GM06990 (cell line): ENCODE measurements at places on chromosomes 4 and X.

DNA sequence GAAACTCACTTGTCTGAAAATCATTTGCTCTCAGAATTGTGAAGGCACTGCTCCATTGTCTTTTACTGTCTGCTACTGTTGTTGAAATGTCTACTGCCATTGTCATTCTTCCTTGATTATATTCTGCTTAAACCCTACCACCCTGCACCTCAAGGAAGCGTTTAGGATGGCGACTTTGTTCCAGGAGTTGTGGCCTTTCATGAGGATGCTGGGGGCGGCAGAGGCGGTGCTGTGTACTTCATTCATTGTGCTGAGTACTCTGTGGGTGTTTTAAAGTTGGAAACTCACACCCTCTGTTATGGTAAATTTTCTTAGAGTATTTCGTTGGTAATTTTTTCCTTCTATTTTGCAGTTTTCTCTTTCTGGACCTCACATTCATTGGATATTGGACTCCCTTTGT is 258.9 kb downstream of the TENM3 start:
- DNase-seq: no peak

DNA sequence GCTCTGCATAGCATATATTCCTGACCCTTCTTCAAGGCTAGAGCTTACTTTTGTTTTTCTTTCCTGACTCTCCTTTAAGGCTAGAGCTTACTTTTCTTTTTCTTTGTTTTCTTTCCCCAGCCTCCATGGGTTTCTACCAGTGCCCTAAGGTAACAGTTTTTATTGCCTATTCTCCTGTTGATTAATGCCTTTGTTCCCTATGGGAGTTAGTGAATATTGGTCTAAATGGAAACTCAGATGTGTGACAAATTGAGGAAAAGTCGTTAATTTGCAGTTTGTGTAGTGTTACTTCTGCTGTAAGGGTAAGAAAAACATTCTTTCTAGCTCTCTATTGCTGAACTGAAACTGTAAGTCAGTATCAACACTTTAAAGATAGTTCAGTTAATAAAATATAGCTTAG is 358.7 kb downstream of the IL15 start:
- no peak for DNase-seq

DNA sequence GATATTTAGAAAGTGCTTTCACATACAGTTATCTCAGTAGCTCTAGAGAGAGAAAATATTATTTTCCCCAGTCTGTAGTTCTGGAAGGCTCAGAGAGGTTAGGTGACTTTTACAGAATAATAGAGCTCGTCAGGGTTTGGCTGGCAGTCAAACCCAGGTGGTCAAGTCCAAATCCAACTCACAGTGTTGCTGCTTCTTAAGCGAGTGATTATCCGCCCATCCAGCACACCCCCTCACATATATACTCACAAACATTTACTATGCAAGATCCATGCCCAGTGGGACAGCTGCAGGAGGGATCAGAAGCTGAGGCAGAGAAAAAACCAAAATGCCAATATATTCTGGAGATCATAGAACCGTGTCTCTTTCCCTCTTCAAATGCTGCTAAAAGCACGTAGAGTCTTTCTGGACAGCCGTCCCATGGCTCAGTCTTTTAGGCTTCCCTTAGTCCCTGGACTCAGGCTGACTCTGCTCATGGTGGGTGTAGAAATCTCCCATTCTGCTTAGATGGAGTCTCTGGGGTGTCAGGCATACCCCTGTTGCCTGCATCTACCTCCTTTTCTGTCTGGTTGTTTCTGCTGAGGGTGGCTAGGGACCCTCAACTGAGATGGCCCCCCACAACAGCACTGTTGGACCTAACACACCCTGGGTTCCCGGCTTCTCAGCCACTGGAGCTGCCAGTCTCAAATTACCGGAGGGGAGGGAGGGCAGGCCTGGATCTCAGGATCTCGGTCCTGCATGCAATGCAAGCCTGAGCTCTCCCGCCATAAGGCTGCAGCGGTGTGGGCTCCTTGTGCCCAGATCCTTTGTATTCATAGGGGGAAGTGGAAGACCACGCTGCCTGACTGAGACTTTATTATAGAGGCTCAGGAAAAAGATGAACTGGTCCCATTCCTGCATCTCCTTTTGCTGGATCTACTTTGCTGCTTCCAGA is at the start of gene CHRNA9:
TSS of gene CHRNA9 (plus strand) at position 743 of the 934 bp plus-strand sequence. CDS start at position 878, 135 bp downstream.
- DNase-seq: no peak

GRCh38 chr4:31146366-31146765 is 426.2 kb downstream of the PCDH7 start:
- no peak for DNase-seq

GRCh38 chrX:7378406-7378805 is 230.5 kb upstream of the PUDP start:
- DNase-seq: no peak
